Placental pericyte (primary cell): ENCODE measurements at places on chromosomes 4 and X. TPM values are rescaled to one million over a fixed set of nuclear protein-coding genes. Genes with fewer than 3 reads are reported as not detected.

USP17L25 gene
- not detected in 2 replicates for total RNA-seq

GLRA2 gene
- not detected in 2 replicates for total RNA-seq

NEXMIF gene
- not detected in 2 replicates for total RNA-seq

CCDC149 gene
- 7.3 and 15.1 TPM in 2 replicates for total RNA-seq

SMIM10 gene
- total RNA-seq = 3.7 and 3.9 TPM in 2 replicates

PPP4R3C gene
- not detected in 2 replicates for total RNA-seq

SSX4 gene
- not detected in 2 replicates for total RNA-seq

DNAAF6 gene
- total RNA-seq = not detected in 2 replicates

RTL3 gene
- 0.43 TPM in 1 of 2 replicates, not detected in the other for total RNA-seq

FGF5 gene
- 2.8 and 32.5 TPM in 2 replicates for total RNA-seq

ADRA2C gene
- total RNA-seq = 2.2 and 2.9 TPM in 2 replicates

L1CAM gene
- total RNA-seq = 0.88 and 18.2 TPM in 2 replicates
